ENCODE measurements at places on chromosomes 16 and 17.

DNA sequence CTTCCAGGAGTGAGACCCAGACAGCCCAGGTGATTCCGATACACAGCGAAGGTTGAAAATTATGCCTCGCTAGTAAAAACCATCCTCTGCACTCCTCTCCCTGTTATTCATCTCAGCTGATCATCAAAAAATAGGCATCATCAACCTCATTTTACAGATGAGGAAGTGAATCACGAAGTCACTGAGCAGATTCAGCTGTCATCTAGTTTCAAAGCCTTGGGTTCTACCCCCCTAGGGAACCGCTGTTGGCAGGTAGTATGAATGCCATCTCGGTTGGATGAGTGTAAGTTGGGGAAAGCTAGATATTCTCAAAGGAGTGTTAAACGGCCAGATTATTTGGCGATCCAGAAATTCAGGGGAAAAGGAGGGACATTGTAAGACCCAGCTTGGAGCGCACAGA, 2.0 kb downstream of the CRYM start:
- DNase-seq, result peak; percentile 12

GRCh38 chr16:2834968-2835367, 4.9 kb downstream of the ZG16B start:
- no peak for DNase-seq

DNA sequence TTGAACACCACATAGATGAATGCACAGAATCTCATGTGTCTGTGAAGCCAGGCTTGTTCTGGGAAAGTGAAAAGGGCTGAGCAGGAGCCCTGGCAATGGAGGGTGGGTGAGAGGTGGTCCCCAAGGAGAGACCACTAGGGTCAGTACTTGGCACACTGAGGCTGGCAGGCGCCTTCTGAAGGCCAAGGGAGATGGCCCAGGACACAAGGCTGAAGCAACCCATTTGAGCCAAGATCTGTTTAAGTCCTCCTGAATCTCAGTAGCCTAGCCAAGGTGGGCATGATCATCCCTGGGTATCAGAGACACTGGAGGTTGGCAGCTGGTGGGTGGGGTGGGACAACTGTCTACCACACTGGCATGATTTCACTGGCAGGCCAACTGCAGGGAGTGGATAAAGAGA, 1741.2 kb downstream of the TP53TG3F start:
- DNase-seq, result no peak

DNA sequence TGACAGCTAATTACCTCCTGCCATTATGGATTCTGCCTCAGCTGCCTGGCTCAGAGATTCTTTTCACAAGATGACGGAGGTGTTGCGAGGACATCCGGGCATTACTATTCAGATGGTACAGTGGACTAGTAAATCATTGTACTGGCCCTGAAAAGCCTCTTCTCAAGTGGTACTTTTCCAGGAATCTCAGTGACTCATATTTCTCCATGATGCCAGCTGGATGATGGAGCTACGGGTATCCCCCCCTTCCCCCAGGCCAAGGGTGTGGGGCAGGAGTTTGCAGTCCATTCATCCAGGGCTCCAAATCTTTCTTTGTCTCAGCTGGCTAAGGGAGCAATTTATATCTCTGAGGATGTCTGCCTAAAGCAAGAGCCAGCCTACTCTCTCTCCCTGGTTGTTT, 107.7 kb upstream of the GPR139 start:
- peak; percentile 9 for DNase-seq

GRCh38 chr17:7184091-7184488, 4.9 kb upstream of the ASGR1 start:
- DNase-seq, result no peak

All from LHCN-M2 (cell line).